ENCODE measurements at places on chromosomes 16 and 17. TPM values are rescaled to one million over a fixed set of nuclear protein-coding genes. Genes with fewer than 3 reads are reported as not detected.
A peak's percentile ranks its signal among the peaks of the same experiment; 100 is the strongest.

Gene OR3A2
- total RNA-seq = not detected

GRCh38 chr17:21027031-21027430, 15.8 kb downstream of the USP22 start:
- no peak for DNase-seq

GRCh38 chr16:78768718-78769117, 669.3 kb downstream of the WWOX start:
- DNase-seq = no peak

Gene CCL1
- not detected for total RNA-seq

GRCh38 chr16:84059946-84060901, 17.6 kb upstream of the SLC38A8 start:
- no peak for DNase-seq

GRCh38 chr16:69709456-69710084, 16.8 kb downstream of the NQO1 start:
- DNase-seq = no peak

Gene KRTAP3-1
- not detected for total RNA-seq

DNA sequence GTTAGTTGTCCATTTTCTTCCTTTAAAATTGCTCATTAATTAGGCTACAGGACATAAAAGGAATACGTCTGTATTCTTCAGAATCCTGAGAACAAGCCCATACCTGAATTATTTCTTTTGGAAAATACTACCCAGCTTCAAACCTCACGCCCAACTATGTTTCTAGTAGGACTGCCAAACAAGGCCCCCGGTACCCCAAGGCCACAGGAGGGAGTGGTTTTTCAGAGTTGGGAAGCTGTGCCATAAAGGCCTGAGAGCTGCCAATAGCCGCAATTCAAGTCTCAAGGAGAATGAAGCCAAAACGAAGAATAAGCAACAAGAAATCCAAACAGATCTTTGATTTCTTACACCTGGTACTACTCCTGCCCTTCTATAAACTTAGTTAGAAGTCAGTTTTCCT, 48.3 kb downstream of the UBE2G1 start:
- no peak for DNase-seq

DNA sequence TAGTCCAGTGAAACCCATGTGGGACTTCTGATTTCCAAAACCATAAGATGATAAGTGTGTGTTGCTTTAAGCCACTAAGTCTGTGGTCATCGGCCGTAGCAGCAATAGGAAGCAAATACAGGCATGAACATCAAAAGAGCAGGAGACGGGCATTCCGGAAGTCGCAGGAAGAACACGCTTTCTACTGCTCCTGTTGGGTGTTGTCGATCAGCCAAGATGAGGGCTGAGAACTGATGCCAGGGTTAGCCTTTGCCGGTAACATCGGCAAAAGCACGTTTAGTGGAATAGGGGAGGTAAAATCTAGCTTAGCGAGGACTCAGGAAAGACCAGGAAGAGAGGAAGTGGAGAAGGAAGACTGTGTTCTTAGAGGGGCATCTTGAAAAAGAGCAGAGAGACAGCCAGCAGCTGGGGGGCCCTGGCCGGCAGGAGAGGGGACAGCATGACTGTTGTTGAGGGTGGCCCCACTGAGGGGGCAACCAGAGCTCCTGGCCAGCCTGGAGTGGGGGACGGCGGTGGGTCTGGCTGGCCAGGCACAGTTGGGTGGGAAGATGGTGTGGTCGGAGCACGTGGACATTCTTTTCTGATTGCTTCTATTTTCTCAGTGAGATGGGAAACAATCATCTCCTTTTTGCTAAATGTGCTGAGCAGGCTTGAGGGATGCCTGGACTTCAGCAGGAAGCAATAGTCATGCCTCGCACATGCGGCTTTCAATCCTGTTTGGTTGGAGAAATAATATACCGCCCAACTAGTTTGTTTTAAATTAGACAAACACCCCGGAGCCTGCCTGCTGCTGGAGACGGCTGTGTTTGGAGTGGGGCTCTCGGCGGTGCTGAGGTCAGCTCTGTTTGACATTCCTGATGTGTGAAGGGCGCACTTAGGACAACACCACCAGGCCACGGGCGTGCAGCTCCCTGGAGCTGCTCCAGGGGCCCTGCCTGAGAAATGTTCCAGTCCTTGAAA, 109.9 kb downstream of the METRNL start:
- DNase-seq = peak; percentile 38

DNA sequence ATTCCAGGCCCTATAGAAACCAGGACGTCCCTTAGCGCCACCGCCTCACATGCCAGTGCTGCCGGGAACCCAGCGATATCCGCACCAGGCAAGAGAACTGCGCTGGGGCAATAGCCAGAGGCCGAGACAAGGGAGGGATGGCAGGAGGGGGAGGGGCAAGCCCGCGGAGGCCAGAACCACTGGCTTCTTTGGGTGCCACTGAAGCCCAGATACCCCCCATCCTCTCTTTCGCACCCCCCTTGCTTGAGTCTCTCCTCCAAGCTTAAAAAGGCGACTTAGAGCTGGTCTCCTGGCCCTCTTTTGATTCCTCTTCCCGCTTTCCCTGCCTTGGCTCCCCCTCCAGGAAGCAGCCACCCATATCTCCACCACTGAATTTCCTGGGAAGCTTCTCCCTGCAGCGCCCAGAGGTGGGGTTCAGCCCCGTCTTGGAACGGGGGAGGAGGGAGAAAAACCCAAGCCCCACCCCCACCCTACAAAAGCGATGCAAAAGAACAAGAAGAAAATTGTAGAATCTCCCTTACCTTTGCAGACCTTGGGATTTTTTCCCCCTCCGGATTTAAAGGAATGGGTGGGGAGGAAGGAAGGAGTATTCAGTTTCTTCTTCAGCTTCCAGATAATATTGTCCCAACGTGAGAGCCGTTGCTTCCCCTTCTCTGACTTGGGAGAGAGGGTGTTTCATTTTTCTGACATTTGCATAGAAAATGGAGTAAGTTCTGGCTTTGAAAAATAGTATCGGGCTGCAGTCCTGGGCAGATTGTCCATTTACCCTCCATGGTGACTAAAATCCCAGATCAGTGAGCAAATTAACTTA, 622 bp downstream of the HOXB6 start:
- DNase-seq = no peak

Gene ARHGAP44
- total RNA-seq = 0.93 TPM

GRCh38 chr17:37770631-37771518, 26.0 kb upstream of the HNF1B start:
- DNase-seq = peak; percentile 71

DNA sequence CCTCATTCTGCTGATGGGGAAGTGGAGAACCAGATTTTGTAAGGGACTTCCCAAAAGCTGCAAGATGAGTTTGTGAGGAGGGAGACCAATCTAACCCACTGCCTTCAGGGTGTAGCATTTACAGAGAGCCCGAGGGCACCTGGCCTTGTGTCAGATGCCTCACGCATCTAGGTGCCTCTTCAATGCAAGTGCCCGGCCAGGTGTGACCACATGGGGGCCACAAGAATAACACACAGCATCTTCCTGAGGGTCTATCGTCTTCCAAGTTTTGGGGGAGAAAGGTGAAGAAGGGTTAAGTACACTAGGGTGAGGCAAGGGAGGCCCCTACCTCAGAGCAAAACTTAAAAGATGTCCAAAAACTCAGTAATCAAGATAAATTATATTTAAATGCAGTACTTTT, 401.7 kb upstream of the CDH5 start:
- DNase-seq = no peak

Gene PHOSPHO1
- total RNA-seq = 0.35 TPM
